ENCODE measurements at places on chromosomes 16 and 17.

- no peak for DNase-seq
Observed at GRCh38 chr17:78474614-78475146, 96.2 kb downstream of the PGS1 start.

DNA sequence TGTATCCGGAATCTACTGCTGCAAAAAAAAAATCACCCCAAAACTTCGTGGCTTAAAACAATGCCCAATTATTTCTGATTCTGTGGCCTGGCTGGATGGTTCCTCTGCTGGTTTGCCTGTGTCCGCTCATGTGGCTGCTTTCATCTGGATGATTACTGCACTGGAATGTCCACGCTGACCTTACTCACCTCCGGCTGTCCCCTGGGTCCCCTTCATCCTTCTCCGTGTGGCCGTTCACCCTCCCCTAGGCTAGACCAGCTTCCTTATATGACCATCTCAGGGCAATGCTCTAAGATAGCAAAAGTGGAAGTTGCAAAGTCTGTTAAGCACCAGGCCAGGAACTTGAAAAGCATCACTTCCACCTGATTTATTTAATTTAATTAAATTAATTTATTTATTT is 31.4 kb upstream of the SPNS2 start:
- no peak for DNase-seq

DNA sequence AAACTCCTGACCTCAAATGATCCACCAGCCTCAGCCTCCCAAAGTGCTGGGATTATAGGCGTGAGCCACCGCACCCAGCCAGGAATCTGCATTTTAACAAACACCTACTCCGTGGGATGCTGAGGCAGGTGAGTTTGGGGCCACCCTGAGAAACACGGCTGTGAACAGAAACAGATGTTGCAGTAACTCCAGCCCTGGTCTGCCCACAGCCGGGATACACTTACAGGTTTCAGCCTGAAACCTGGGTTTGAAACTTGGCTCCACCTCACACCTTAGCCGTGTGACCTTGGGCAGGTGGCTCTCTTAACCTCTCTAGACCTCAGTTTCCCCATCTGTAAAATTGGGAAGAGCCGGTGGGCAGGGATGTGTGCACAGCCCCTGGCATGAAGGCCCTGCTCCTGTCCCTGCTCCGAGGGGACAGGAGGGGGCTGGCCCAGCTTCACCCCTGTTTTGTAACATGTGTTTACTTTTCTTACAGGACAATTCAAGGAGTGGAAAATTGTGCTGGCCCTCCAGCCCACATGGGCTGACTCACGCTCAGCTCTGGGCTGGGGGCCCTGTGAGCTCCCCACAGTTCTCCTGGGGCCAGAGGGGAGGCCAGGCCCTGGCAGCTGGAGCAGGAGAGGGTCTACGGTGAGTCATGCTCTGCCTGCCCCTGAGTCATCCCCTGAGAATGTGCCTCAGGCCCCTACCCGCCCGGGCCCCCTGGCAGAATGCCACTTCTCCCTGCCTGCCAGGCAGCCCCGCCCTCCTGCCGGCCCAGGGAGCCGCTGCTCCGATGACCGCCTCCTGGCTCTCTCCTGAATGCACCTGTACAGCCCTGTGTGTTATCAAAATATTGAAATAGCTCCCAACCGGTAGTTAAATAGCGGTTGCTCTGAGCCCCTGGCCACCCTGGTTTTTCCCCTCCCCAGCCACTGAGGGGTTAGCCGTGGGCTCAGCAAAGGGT is 7.7 kb upstream of the PPL start:
- DNase-seq = peak; percentile 80

DNA sequence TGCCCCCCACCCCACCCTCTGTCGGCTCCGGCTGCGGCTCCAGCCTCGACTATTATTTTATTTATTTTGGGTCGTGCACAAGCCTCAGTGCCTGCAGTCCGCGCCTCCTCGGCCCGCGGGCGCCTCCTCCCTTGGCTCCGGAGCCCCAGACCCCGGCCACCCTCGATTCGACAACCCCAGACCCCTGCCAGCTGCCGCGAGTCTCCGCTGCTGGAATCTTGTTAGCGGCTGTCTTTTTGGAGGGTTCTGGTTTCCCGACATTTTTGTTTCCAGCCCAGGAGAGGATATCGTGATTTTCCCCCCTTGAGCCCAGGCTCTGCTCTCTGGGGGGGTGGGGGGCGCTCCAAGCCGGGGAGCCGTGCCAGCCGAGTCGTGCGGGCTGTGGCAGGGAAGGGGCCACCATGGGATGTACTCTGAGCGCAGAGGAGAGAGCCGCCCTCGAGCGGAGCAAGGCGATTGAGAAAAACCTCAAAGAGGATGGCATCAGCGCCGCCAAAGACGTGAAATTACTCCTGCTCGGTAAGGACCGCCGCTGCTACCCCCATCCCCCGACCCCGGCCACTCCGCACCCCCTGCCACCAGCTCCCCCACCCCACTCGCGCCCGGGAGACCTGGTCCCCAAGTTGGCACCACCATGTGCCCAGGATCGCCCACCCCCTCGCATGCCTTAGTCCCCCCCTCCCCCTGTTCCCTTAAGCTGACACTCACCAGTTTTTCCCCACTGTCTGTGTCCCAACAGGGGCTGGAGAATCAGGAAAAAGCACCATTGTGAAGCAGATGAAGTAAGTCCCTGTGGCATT is 746 bp downstream of the GNAO1 start:
- no peak for DNase-seq

DNA sequence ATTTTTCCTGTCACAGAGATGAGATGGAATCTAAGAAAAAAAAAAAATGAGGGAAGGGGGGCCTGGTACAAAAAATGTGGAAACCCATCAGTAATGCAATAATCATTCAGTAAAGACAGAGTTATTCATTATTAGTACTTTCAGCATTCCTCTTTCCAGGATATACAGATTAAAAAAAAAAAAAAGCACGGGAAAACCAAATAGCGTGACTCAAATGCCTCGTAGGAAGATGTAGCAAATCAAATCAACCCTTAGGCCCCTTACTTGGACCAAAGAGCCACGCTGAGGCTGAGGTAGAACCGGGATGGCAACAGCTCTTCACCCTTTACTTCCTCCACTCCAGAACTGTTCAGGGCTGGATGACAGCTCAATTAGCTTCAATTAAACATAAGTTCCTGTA is 52.5 kb downstream of the SMG6 start:
- no peak for DNase-seq

- DNase-seq = no peak
Observed at GRCh38 chr16:15743657-15744056, 93.6 kb downstream of the NDE1 start.

DNA sequence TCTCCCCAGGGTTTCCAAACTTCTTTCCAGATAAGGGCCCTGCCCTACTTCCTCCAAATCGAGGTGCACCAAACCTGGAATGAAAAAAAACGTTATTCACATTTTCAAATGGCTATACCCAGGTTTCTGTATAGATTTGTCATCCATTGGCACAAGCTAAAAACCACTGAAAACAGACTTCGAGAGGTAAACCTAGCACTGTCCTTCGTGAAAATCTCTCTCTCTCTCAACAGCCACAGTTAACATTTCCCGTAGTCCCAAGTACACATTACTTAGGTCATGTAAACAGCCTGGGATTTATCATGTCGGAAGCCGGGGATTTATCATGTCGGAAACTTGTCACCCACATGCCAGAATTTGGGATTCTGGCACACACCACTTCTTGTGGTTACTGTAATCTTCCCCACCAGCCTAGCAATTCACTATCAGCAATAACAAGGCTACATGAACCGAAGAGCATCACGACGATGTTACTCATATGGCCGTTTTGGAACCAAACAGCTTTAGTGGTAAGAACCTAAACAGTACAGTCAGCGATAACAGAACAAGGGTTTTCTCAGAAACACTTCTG is 1.2 kb downstream of the DDX5 start:
- no peak for DNase-seq

- DNase-seq = no peak
Observed at GRCh38 chr17:67058036-67058435, 13.7 kb downstream of the CACNG1 start.

DNA sequence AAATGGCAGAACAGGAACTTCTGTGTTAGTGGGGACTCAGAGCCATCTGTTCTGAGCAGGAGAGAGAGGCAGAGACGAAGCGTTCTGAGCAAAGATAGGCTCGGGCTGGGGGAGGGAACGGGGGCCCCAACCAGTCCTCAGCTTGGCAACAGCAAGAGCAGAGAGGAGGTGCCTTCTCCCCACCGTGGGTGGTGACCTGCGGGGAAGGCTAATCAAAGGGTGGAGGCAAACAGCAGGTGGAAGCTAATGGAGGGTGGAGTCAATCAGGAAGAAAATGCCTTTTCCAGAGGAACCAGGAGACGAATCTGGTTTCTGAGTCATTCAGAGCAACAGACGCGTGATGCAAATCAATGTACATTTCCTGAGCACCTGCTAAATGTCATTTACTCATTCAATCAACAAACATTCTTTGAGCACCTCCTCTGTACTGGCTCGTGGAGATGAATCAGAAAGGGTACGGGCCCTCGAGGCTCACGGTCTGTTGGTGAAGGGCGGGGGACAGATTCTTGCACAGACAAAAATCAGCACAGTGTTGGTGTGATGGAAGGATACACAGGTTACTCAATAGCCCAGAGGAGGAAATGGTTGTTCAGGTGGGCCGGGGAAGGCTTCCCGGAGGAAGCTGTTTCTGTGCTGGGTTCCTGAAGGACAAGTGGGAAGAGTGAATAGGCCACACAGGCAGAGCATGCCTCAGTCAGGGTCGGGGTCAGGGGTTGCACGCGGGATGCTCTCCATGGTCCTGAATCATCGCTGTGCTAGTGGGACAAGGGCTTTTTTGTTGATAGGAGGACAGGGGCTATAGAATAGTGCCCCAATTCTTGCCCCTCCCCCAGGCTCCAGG is 5.7 kb upstream of the SPNS2 start:
- DNase-seq = no peak

GRCh38 chr17:66949501-66949900 is 15.0 kb upstream of the CACNG4 start:
- no peak for DNase-seq

- no peak for DNase-seq
Observed at GRCh38 chr17:54844233-54844632, 56.4 kb upstream of the TOM1L1 start.

DNA sequence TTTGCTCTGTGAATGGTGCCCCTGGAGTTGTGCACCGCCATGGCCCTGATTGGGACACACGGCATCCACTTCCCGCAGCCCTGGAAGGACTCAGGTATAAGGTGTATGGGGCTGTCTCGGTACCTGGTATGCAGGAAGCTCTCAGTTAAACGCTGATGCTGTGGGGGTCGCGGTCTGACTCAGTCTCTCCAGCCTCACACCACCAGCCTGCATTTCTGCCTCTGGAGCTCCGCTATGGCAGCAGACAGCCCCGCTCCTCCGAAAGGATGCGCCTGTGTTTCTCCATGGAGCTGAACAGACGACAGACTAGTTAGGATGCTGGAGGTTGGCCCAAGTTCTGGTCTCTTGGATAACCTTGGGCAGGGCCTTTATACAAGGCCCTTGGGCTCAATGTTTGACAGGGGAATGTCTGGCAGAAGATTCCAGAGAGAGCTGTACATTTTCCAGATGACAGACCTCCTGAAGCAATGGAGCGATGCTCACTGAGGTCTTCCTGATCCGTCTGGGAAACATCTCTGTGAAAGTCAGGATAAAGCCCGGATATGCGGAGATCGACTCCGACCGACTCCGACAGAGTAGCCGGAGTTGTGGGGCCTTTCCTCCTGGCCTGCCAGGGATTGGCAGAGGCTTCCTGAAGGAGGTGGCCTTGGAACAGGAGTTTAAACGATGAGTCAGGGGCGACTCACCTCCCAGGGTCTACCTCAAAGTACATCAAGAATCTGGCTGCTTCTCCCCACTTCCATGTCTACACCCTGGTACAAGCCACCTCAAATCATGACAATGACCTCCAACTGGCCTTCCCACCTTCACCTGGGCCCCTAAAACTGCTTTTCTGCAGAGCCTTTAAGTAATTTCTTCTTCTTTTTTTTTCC is 21.9 kb upstream of the BCAR1 start:
- DNase-seq = no peak

DNA sequence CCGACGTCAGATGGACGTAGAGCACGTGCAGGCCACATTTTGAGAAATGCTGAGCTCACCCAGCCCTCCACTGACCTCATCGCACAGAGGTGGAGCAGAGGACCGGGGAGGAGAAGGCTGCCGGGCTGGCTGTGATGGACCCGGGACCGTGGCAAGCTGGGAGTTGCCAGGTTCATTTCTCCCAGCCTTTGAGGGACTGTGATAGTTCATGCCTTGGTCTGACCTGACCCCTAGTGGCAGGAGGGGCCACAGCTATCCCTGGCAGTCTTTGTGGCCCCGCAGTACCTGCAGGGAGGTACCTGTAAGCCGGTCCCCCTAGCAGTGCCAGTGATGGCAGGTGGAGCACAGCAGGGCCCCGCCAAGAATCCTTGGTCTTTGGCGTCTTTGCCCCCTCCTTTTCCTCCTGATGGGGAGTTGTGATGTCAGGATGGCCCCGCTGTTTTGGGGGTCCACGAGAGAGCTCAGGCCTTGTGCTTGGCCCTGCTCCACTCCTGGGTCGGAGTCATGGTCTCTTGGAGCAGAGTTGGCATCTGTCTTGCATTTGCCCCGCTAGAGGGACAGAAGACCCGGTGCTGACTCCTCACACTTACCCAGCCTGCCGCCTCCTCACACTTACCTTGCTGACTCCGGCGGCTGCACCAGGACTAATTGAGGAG is 50.4 kb downstream of the OR1D5 start:
- DNase-seq = no peak

GRCh38 chr17:82407255-82407654 is 10.9 kb upstream of the HEXD start:
- no peak for DNase-seq

DNA sequence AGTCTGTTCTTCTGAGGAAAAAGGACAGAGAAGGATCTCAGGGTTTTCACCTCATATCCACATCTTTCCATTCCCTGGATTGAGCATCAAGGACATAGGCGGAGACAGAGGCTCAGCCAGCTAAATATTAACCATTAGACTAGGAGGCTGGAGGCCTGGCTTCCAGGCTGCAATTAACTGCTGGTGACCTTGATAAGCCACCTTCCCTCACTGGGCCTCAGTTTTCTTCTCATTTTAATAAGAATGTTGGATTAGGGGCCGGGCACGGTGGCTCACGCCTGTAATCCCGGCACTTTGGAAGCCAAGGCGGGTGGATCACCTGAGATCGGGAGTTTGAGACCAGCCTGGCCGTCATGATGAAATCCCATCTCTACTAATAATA is 25.6 kb upstream of the CNOT1 start:
- no peak for DNase-seq

DNA sequence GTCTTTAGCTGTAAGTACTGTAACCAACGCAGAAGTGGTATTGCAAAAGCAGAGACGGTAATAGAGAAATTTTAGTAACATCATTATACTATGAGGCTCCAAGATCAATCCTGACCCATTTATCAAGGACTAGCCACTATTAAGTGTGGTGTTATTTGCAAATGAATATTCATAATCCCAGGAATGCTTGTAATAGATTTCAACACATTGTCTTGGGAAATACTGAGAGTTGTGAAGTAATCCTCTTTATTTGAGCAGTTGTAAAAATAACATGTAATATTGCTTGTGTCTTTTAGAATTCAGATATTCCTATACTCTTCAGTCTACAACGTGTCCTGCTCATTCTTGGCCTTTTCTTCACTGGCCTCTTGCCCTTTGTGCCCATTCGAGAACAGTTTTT is 46.4 kb downstream of the GDPD1 start:
- no peak for DNase-seq

GRCh38 chr17:37090941-37091340 is 142.2 kb downstream of the AATF start:
- DNase-seq = no peak

Data from AG04449 (cell line).